ENCODE measurements at places on chromosomes 2 and 18.

- no peak for DNase-seq
Observed at GRCh38 chr2:10514743-10515142, 66.6 kb upstream of the ODC1 start.

- DNase-seq = no peak
Observed at GRCh38 chr2:241632478-241633325, 4.3 kb downstream of the THAP4 start.

- no peak for DNase-seq
Observed at GRCh38 chr2:42289222-42289621, 71.8 kb downstream of the COX7A2L start.

DNA sequence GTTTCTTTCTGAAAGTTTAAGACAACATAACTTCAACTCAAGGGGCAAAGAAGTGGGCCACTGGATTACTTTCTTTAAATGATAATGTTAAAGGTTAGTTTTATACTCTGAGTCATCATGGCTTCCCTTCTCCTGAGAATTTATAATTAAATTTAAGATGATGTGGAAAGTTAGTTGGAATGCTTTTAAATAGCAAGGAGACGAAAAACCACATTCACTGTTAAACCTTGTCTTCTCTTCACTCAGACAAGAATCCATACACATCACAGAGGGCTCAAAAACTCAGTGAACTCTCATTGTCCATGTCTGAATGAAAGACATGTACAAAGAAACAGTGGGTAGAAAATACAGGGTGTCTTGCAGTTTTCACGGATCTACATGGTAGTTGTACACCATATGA lies 65.6 kb downstream of the COL5A2 start:
- DNase-seq = no peak

- DNase-seq = no peak
Observed at GRCh38 chr2:123916531-123916930, 108.6 kb upstream of the CNTNAP5 start.

DNA sequence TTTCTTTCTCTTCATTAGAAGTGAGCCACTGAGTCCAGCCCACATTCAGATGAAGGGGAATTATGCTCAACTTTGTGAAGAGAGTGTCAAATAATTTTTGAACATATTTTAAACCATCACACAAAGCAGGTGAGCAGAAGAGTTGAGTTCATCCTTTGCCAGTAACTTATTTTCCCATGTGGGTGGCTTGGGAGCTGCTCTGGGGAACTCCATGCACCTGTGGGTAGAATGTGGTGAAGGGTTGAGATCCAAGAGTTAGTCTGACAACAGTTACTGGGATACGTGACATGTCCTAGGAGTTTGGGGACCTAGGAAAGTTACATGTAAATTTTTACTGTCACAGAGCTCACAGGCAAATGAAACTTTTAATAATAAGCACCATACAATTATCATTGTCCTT lies 21.6 kb downstream of the MAPK4 start:
- no peak for DNase-seq

- no peak for DNase-seq
Observed at GRCh38 chr2:214730248-214730647, 79.2 kb downstream of the BARD1 start.

GRCh38 chr2:224210286-224211180 lies 171.4 kb upstream of the SERPINE2 start:
- DNase-seq = no peak

DNA sequence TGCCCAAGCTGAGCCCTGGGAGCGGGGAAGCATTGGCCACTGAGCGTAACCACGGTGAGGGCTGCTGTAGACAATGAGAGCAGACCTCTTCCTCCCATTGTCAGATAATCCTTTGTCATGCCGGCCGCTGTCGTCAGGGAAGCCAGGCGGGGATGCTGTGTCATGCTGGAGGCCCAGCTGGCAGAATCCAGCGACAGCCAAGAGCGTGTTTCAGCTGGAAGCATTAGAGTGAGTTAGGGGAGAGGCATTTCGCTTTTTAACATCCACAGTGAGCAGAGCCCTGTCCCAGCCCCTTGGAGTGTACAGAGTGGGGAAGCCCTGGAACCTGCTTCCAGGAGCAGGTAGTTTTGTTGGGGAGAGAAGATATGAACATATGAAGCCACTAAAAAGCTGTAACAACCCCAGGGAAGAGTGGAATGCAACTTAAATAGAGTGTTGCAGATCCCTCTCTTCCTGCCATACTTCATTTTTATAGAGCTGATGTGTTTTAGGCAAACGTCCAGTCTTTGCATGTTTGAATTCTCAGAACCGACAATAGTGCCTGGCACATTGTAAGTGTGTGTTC lies 7.0 kb downstream of the CTIF start:
- DNase-seq = no peak

DNA sequence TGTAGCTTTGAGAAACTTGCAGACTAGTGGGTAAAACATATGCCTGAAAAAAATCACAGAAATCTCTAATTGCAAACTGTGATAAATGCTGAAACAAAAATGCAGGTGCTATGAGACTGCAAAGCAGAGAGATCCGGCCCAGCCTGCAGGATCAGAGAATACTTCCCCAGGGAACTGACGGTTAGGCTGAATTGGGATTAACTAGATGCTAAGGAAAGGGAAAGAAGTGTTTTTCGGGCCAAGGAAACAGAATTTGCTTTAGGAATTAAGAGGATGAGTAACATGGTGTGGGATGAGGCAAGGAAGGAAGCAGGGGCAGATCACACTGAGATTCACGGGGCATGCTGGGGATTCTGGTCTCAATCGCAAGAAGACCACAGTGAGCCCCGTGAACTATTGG lies 71.5 kb downstream of the OSBPL6 start:
- DNase-seq = no peak

- no peak for DNase-seq
Observed at GRCh38 chr2:28927878-28928277, 33.4 kb downstream of the WDR43 start.

DNA sequence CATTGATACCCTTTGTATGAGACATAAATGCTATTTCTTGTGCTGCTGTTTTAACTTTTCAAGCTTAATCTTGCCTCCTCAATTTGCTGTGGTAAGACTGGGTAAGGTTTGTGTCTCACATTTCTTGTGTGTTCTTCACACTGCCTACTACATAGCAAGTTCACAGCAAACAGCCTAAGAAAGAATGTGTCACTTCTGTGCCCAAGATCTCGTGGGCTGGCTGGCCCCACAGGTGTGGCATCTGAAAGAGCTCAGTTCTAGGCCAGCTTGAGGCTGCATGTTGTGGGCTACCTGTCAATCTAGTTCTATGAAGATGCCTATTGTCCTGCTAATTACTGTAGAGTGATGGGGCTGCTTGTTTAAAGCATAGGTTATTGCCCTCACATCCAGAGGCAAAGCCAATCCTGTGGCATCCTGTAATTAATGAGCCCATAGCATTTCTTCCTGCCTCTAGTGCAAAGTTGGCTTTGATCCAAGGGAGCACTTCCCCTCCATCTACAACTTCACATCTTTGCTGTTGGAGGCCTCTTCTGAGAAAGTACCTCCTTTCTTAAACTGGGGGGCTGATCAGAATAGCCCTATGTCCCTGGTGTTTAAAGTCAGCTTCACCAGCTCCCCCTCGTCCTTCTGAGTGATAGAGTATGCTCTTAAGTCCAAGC lies 40.9 kb upstream of the ASPRV1 start:
- no peak for DNase-seq

All from stimulated activated CD8-positive, alpha-beta memory T cell treated with anti-CD3 and anti-CD28 coated beads, Interleukin-7, amount 100 ng/mL, for 1 hour (primary cell).